ENCODE measurements at places on chromosomes 6 and 20.

GRCh38 chr6:131134220-131134979, 867 bp upstream of the AKAP7 start:
- DNase-seq, result no peak

- DNase-seq, result no peak
Measured at GRCh38 chr20:19396460-19397081, 184.1 kb downstream of the SLC24A3 start.

DNA sequence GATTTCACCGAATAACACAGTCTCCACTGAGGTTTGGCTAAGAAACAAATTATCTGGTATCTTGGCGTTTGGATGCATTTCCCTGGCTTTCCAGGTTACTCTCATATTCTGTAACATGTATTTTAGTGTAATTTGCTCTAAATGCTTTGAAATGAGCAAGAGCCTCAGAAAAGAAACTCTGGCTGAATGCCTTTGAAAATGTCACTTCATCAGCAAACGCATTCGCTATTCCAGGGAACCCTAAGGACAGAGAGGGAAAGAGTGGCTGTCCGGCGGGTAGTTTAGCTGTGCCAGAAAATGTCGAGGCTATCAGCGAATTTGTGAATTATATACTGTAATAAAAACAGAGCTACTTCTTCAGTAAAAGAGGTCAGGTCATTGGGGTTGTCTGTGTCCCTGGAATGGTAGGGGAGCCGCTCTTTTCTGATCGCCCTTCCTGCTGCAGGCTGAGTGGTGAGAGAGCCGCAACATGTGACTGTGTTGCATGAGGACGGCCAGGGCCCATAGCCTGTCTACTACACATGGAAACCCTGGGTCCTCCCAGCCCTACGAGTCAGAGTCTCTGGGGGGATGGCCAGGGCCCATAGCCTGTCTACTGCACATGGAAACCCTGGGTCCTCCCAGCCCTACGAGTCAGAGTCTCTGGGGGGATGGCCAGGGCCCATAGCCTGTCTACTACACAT, 57.3 kb downstream of the SMOC2 start:
- no peak for DNase-seq

GRCh38 chr20:45581702-45582101, 2.6 kb upstream of the WFDC8 start:
- no peak for DNase-seq

GRCh38 chr20:43748274-43748673, 21.5 kb upstream of the GTSF1L start:
- DNase-seq, result no peak

- DNase-seq, result no peak
Measured at GRCh38 chr6:22621028-22621427, 51.7 kb downstream of the HDGFL1 start.

DNA sequence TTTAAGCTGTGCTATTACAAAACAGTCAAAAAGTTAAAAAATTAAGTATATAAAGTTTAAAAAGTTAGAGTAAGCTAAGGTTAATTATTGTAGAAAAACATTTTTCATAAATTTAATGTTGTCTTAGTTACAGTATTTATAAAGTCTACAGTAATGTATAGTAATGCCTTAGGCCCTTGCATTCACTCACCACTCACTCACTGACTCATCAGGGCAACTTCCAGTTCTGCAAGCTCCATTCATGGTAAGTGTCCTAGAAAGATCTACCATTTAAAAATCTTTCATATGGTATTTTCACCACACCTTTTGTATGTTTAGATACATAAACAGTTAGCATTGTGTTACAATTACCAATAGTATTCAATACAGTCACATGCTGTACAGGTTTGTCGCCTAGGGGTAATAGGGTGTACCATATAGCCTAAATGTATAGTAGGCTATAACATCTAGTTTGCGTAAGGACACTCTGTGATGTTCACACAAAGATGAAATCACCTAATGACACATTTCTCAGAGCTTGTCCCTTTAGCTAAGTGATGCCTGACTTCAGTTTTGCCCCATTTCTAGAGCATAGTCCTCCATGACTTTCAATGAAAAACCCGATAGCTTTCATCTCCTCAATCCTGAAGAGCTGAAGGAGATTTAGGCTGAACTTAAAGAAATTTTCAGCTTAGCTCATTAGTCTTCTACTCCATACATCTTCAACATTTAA, 14.9 kb upstream of the HLA-DRA start:
- DNase-seq, result no peak

DNA sequence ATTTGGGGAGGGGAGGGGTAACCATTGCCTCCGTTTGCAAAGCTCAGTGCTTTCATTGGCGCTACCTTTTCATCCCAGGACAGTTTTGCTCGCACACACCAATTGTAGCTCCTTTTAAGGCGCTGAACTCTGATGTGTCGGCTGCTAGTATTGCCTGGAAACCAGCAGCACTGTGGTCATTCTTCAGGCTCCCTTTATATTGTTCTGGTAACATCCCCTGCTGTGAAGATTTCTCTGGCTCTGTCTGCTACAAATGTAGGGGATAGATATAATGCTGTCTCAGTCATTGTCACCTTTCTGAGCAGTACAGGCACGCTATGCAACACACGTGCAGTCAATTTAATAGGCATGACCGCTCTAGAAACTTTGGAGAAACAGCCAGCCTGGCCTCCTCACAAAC, 172.9 kb upstream of the SASH1 start:
- no peak for DNase-seq

GRCh38 chr6:36326356-36326995, 10.2 kb downstream of the BNIP5 start:
- DNase-seq, result no peak

- no peak for DNase-seq
Measured at GRCh38 chr20:19973961-19974629, 43.1 kb upstream of the NAA20 start.

- DNase-seq, result no peak
Measured at GRCh38 chr20:58699623-58700107, 7.1 kb downstream of the NPEPL1 start.

Data from activated CD4-positive, alpha-beta T cell treated with anti-CD3 and anti-CD28 coated beads, Interleukin-2, amount 50 U/mL, for 48 hours (primary cell).